ENCODE measurements at places on chromosomes 4 and X.

GRCh38 chr4:138627096-138627495 is 384.9 kb upstream of the SLC7A11 start:
- DNase-seq = no peak

DNA sequence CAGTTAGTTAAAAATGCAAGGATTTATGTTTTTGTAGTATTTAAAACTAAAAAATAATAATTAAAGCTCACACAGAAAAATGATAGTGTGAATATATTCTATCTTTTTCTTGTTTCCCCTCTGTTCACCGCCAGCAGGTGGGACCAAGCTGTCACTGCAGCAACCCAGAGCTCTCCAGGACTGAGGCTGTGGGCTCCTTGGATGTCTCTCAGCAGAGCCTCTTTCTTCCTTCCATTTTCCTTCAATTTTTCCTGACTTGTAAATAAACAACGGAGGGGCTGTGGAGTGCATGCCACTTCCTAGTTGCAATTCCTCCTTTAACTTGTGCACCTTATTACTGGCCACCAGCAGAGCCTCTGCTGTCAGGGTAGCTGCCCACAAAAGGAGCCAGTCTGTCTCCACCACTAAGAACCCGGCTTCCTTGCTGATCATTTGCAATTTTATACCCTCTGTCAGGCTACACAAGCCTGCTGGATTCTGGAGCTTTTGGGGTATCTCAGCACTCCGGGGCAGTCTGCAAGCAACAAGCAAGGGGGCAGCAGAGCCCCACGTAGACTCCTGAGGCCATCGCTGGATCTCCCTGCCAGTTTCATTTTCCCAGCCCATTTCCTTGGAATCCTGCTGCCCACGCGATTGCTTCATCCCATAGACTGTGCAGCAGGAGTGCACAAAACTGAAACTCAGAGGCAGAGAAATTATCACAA is 1467.4 kb downstream of the C4orf33 start:
- DNase-seq = peak; percentile 69

- no peak for DNase-seq
Measured at GRCh38 chr4:129098531-129099001, 2.6 kb downstream of the C4orf33 start.

GRCh38 chr4:152368001-152368400 is 167.9 kb downstream of the FBXW7 start:
- DNase-seq = no peak

DNA sequence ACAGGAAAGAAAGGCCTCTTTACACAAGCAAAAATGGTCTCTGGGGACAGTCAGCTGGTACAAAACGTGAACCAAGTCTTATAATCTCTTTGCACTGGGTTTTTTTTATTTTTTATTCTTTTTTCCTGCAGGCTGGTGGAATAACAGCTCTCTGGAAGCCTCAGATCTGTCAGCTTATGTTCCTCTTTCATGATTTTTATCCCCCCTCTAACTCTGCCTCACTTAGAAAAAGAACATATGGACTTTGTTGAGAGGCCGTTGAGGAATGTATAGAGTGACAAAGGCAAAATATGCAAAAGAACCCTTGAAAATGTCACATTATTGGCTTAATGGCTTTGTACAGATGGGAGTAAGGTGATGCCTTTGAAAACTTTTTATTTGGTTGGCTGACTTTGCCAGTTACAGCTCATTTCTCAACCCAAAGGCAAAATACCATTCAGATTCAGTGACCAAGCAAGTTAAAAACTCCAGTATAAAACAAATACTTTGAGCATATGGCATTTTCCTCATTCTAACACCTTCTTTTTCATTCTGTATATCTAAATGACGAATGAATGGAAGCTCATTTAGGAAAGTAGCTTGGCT is 111.1 kb downstream of the RNF150 start:
- no peak for DNase-seq

- peak; percentile 50 for DNase-seq
Measured at GRCh38 chr4:148068065-148068911, 336.4 kb downstream of the ARHGAP10 start.

DNA sequence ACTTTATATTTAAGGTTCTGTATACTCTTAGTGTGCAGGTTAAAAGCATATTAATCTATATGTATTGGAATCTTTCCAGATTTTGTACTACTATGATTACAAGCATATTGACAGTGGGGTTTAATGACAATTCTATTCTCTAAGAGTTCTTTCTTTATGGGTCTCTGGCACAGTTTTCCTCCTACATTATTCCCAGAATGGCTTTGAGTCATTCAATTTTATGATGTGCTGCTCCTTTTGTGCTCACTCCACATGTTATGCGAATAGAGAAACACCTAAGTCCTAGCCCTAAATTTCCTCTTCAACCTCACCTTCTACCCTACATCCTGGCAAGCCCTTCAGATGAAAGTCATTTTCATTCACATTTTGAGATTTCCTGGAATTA is 209.9 kb upstream of the DIAPH2 start:
- DNase-seq = no peak

DNA sequence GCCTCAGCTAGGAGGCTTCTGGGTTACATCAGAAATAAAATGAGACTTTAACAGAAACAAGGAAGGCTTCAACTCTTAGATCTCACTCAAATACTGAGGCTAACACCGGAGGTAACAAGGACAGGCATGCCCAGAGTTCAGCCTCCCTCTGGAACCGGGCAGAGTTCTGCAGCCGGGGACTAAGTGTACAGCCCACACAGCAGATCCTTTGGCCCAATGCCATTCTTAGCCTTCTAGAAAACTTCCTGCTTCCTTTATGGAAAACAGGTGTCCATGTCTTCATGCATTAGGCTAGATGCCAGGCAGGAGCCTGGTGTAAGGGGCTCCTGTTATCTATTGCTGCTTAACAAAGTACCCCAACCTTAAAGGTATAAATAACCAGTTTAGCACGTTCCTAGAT is 369.7 kb downstream of the BCOR start:
- no peak for DNase-seq

DNA sequence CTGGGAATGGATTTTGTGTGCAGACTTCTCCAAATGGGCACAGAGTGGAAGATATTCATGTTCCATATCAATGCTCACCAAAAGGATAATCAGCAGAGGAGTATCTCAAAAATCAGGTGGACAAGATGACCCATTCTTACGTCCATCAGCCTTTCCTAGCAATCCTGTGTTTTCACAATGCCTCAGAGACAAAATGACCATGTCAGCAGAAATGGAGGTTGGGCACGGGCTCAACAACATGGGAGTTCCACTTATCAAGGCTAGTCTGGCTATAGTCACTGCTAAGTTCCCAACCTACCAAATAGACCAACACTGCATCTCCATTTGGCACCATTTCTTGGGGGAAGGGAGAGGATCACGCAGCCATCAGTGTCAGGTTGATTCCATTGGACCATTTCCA is 179.0 kb downstream of the COX7B2 start:
- no peak for DNase-seq

DNA sequence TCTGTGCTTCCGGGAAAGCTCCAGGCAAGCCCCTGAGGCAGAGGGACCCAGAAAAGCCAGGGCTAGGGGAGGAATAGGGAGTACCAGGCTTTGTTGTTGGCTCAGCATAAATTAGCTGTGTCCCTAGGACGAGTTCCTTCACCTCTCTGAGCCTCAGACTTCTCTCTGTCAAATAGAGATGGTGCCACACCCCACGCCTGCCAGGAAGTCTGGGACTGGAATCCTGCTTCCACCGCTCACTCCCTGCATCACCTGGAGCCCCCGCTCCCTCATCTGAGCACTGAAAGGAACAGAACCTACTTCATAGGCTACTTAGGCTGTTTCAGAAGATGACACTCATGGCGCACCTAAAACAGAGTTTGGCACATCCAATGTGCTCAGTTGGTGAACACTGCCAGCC is 8.1 kb upstream of the JAKMIP1 start:
- DNase-seq = no peak

- DNase-seq = no peak
Measured at GRCh38 chr4:1600211-1600780, 83.8 kb downstream of the FAM53A start.

- no peak for DNase-seq
Measured at GRCh38 chrX:23849241-23849640, 58.5 kb downstream of the APOO start.

- DNase-seq = peak; percentile 42
Measured at GRCh38 chrX:65821721-65822496, 154.5 kb downstream of the MSN start.

DNA sequence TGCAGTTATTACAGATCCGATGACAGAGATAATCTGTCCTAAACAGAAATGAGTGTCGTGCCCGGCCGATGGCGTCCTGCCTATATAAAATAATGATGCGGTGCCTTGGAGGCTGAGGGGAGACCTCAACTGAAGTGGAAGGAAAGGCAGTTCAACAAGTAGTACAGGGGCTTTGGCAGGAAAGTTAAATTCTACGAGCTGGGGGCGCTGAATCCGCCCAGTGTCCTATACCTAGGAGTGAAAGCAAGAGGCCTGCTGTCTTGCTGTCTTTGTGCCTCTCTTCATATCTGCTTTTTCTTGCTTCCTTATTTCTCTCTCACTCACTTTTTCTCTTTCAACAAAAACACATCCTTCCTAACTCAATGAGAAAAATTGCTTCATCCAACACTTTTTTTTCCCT is 82.2 kb upstream of the PRPS2 start:
- DNase-seq = peak; percentile 72

- no peak for DNase-seq
Measured at GRCh38 chr4:36224972-36225903, 19.1 kb downstream of the ARAP2 start.

GRCh38 chrX:118974088-118974907 is at the start of gene LONRF3:
Gene LONRF3 (plus strand): TSS chrX:118974618. CDS start chrX:118974781, 163 bp downstream.
- no peak for DNase-seq

DNA sequence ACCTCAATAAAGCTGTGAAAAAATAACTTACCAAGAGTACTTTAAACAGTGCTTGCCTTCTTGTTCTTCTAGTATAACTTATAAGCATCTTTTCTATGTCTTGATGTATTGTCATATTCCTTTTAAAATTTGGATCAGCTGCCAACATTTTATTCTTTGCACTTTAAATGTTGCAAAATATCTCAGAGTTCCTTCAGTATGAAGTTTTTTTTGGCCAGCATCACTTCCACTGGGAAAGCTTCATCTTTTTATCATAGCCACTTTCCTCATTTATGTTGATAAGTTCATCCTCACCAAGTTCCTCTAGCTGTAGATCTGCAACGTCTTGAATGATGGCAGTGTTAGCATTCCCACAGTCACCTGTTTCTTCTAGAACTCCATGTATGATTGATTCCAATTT is 24.2 kb downstream of the CXorf58 start:
- DNase-seq = no peak

- peak; percentile 53 for DNase-seq
Measured at GRCh38 chr4:31442236-31442635, 722.1 kb downstream of the PCDH7 start.

DNA sequence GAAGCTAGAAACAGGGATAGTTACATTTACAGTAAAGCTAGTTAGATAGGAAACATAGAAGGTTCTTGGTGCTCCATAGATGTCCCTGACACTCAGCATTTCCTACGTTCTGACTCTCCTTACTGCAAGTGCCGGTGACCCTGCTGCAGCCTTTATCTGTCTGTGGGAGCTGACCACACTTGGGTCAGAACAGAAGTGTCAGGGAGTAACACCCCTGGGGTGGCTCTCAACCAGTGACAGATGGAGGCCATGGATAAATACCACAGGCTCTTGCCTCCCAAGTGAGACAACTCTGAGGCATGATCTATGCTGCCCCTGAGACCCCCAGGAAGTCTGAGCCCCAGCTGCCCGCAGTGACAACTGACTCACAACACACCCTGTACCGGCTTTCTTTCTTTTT is 69.8 kb downstream of the ANXA3 start:
- no peak for DNase-seq
